Purkinje cell (primary cell): ENCODE measurements at places on chromosomes 4 and X. TPM values are rescaled to one million over a fixed set of nuclear protein-coding genes. Genes with fewer than 3 reads are reported as not detected.

NKX3-2 gene
- not detected in 2 replicates for polyA plus RNA-seq

PDE6B gene
- 0.53 and 1.2 TPM in 2 replicates for polyA plus RNA-seq

MSX1 gene
- polyA plus RNA-seq: 0.64 and 0.86 TPM in 2 replicates

POF1B gene
- not detected in 2 replicates for polyA plus RNA-seq

SUPT20HL1 gene
- not detected in 2 replicates for polyA plus RNA-seq

STARD8 gene
- polyA plus RNA-seq: 0.06 and 0.32 TPM in 2 replicates

USP46 gene
- 80.9 and 83.1 TPM in 2 replicates for polyA plus RNA-seq

RS1 gene
- polyA plus RNA-seq: 2.8 TPM in 1 of 2 replicates, not detected in the other

ZNF711 gene
- 24.8 and 26.3 TPM in 2 replicates for polyA plus RNA-seq

MAGEC3 gene
- polyA plus RNA-seq: not detected in 2 replicates

BEX3 gene
- 2,370 and 2,399 TPM in 2 replicates for polyA plus RNA-seq

VCX3A gene
- not detected in 2 replicates for polyA plus RNA-seq

NKX6-1 gene
- not detected in 2 replicates for polyA plus RNA-seq

GPC3 gene
- polyA plus RNA-seq: 3.6 and 4.9 TPM in 2 replicates

ARR3 gene
- 0.39 TPM in 1 of 2 replicates, not detected in the other for polyA plus RNA-seq

DUX4 gene
- polyA plus RNA-seq: not detected in 2 replicates

KLB gene
- 0.85 TPM in 1 of 2 replicates, not detected in the other for polyA plus RNA-seq

ADAM29 gene
- 0.86 and 1.8 TPM in 2 replicates for polyA plus RNA-seq

RBM47 gene
- 0.17 TPM in 1 of 2 replicates, not detected in the other for polyA plus RNA-seq

SYTL4 gene
- polyA plus RNA-seq: 1.0 and 2.0 TPM in 2 replicates

ADD1 gene
- 202 and 266 TPM in 2 replicates for polyA plus RNA-seq

BMP3 gene
- 0.08 and 1.0 TPM in 2 replicates for polyA plus RNA-seq

PABPC1L2B gene
- 4.0 TPM in 1 of 2 replicates, not detected in the other for polyA plus RNA-seq

PFKFB1 gene
- polyA plus RNA-seq: not detected in 2 replicates

PCDH10 gene
- 0.91 and 6.8 TPM in 2 replicates for polyA plus RNA-seq

BTC gene
- polyA plus RNA-seq: 0.97 TPM in 1 of 2 replicates, not detected in the other

MAPK10 gene
- polyA plus RNA-seq: 117 and 144 TPM in 2 replicates

EXOSC9 gene
- 34.6 and 51.2 TPM in 2 replicates for polyA plus RNA-seq

NRK gene
- 418 and 638 TPM in 2 replicates for polyA plus RNA-seq

STPG2 gene
- 0.24 and 0.30 TPM in 2 replicates for polyA plus RNA-seq

NXF3 gene
- not detected in 2 replicates for polyA plus RNA-seq

MAGEA8 gene
- polyA plus RNA-seq: not detected in 2 replicates
